ENCODE measurements at places on chromosomes 12 and 14. TPM values are rescaled to one million over a fixed set of nuclear protein-coding genes. Genes with fewer than 3 reads are reported as not detected.

- no peak for DNase-seq
These were observed at the start of gene OR4L1 for GRCh38 chr14:20059745-20060144. Gene OR4L1, plus strand, starts transcription at chr14:20060045. Its CDS starts 0 bp downstream, at chr14:20060045.

Gene CLEC4A
- total RNA-seq: not detected

GRCh38 chr12:46808955-46809697, 16.7 kb downstream of the SLC38A4 start:
- no peak for DNase-seq

Gene TAS2R43
- 0.53 TPM for total RNA-seq

GRCh38 chr14:96888593-96888992, 91.4 kb downstream of the VRK1 start:
- DNase-seq: no peak

GRCh38 chr14:105219753-105220152, 28.6 kb upstream of the BTBD6 start:
- DNase-seq: no peak

DNA sequence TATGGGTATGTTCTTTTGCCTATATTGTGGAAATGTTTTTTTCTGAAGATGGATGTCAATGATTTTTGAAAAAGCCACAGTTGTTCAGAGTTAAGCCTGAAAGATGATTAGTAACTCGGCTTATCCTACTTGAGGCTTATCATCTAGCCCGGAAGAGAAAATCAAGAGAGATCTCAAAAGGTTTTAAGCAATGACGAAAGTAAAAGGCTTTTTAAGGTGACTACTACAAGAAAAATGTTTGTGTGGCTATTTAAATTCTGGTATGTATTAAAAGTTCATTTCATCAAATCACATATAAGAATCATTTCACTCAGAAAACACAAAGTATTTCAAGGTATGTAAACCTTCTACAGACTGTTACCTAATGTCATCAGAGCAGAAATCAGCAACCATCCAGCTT, 40.2 kb downstream of the HEATR5A start:
- no peak for DNase-seq

GRCh38 chr12:67145692-67146091, 123.5 kb upstream of the CAND1 start:
- no peak for DNase-seq

DNA sequence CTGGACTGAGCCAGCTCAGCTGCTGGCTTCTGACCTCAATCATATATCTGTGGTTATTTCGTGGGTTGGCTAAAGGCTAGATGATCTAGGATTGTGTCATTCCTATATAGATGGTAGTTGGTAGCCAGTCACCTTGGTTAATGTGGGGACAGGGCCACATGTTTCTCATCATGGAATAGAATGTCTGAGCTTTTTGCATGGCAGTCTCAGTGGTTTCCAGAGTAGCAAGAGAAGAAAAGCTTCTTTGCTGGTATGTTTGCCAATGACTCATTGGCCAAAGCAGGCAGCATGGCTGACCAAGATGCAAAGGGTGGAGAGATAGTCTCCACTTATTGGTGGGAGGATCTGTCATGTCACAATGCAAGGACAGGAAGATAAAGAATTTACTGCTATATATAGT, 746.4 kb upstream of the FLRT2 start:
- DNase-seq: no peak

GRCh38 chr14:63508033-63508432, 35.1 kb downstream of the PPP2R5E start:
- no peak for DNase-seq

DNA sequence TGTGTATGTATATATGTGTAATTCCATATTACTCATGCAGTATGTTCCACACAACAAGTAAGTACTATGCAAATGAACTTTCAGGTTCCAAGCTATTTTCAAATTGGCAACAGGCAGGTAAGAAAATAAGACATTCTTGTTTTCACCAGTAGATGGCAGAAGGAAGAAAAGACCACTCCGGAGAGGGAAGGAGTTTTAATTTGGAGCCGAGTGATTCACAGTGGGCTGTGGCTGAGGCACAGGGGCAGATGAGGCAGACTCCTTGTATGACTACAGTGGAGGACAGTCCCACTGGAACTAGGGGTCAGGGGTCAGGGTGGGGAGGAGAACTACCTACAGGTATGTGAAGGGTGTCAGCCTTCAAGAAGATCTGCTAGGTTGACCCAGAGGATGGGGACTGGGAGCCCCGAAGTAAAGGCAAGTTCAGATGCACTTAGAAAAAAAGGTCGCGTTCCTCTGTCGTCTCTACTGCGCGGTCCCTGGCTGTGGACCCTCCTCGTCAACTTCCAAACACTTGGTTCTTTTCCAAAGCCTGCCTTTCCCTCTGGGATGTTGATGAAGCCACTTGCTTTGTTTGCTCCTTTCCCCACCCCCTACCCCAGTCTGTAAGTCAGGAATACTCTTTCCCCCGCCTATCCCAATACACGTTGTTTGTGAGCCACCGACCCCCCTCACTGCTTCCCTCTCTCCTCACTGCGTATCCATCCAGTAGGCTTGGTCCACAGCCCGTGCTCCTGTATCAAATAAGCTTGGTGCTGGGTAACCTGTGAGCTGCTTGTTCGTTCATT, 24.1 kb downstream of the DDX47 start:
- DNase-seq: peak; percentile 16

DNA sequence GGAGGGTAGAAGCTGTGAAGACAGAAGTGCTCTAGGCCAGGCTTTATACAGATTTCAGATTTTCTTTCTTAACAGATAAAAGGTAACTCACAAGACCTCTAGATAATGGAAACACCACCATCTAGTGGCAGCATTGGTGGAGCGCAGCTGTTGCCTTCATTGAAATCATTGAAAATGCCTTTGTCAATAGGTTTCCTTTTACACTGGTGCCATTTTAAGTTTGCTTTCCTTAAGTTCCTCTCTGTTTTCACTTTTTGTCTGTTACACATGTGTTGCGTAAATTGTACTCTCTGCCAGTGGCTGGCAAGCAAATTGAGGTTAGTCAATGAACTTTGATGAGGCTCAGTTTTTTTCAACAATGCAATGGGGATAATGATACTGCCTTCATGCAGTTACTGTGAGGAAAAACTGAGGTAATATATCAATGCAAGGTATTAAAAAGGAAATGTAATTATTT, 31.1 kb downstream of the ALDH1L2 start:
- DNase-seq: peak; percentile 79
